ENCODE measurements at places on chromosomes 5 and 9. TPM values are rescaled to one million over a fixed set of nuclear protein-coding genes. Genes with fewer than 3 reads are reported as not detected.

- no peaks in the 10 kb centered on the region for H3K36me3 ChIP-seq
- H3K4me3 ChIP-seq, result no peak overlapping the region
- no peaks in the 10 kb centered on the region for H3K4me1 ChIP-seq
- H3K27me3 ChIP-seq, result no peaks in the 10 kb centered on the region
These were observed 32.1 kb upstream of the RNF130 start for GRCh38 chr5:180103487-180104167.

RFESD gene
- 1.1 TPM for total RNA-seq

ANKRD20A1 gene
- total RNA-seq, result 1.2 TPM

GRCh38 chr5:87411973-87412629, 629 bp downstream of the CCNH start:
- peak overlapping the region; percentile 99 for H3K4me3 ChIP-seq
- DNase-seq, result no peak
- peaks cover 9% of the 10 kb centered on the region for H3K4me1 ChIP-seq
- peak overlapping the region; percentile 97 for H3K27ac ChIP-seq
- no peaks in the 10 kb centered on the region for H3K27me3 ChIP-seq

SPINK7 gene
- not detected for total RNA-seq

- no peak for DNase-seq
- no peak overlapping the region for H3K4me3 ChIP-seq
- H3K27me3 ChIP-seq, result no peaks in the 10 kb centered on the region
- no peak overlapping the region for H3K27ac ChIP-seq
- no peaks in the 10 kb centered on the region for H3K36me3 ChIP-seq
These were observed 78.9 kb upstream of the PAPPA start for GRCh38 chr9:116074658-116075057.

DNA sequence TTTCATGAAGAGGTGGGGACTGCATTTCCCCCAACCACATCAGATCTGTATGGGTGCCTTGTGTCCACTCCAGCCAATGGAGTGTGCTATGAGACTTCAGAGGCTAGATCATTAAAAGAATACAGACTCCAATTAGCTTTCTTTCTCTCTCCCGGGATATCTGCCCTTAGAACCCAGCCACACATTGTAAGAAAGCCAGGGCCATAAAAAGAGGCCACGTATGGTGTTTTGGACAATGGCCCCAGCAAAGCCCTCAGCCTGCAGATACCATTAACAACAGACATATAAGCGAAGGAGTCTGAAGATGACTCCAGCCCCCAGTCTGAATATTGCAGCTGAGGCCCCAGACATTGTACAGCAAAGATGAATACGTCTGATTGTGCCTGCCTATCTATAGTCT, 21.5 kb downstream of the IL6ST start:
- H3K36me3 ChIP-seq, result peaks cover 43% of the 10 kb centered on the region
- no peaks in the 10 kb centered on the region for H3K27me3 ChIP-seq
- DNase-seq, result no peak
- peaks cover 5% of the 10 kb centered on the region for H3K4me1 ChIP-seq

DNA sequence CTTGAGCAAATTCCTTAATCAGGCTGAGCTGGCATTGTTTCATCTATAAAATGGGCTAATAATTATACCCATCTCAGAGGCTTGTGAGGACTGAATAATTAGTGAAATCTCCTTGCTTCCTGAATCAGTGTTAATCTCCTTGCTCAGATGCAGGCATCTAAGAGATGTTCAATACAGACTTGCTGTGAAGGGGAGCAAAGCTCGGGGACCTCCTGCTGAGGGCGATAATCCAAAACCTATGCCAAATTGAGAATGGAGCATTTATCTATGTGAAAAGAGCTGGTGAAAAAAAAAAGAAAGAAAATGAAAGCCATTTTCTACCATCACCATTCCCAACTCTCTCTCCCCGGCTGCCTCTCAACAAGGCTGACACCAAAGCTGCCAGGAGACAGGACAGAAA, 37.3 kb downstream of the ADRA1B start:
- H3K27me3 ChIP-seq, result no peaks in the 10 kb centered on the region
- no peak overlapping the region for H3K4me3 ChIP-seq
- no peak overlapping the region for H3K27ac ChIP-seq
- H3K4me1 ChIP-seq, result no peaks in the 10 kb centered on the region
- DNase-seq, result no peak

- peak overlapping the region; percentile 76 for H3K4me3 ChIP-seq
- peak overlapping the region; percentile 47 for H3K27ac ChIP-seq
- no peak for DNase-seq
- H3K4me1 ChIP-seq, result peaks cover 35% of the 10 kb centered on the region
- H3K27me3 ChIP-seq, result no peaks in the 10 kb centered on the region
- no peaks in the 10 kb centered on the region for H3K36me3 ChIP-seq
These were observed 14.1 kb downstream of the TRIM7 start for GRCh38 chr5:181190711-181191525.

DNA sequence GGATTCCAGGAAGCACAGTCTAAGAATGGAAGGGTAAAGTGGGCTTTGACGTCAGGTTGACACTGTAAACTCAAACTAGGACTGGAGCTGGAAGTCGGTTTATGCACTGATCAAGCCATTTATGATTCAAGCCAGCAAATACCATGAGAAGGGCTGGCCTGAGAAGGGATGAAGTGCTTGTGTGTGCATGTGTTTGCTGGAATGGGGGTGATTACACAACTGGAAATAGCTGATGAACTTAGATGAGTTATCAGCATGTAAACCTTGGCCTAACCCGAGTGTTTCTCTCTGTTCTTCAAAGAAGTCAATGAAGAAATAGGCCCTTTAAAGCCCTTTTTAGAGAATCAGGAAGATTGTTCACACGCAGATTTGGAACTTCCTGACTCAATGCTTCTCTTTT, 287.6 kb downstream of the RFX3 start:
- H3K27ac ChIP-seq, result no peak overlapping the region
- no peak overlapping the region for H3K4me3 ChIP-seq
- no peaks in the 10 kb centered on the region for H3K27me3 ChIP-seq
- no peak for DNase-seq
- H3K4me1 ChIP-seq, result peaks cover 2% of the 10 kb centered on the region
- H3K36me3 ChIP-seq, result no peaks in the 10 kb centered on the region

AJM1 gene
- 2.3 TPM for total RNA-seq

DNA sequence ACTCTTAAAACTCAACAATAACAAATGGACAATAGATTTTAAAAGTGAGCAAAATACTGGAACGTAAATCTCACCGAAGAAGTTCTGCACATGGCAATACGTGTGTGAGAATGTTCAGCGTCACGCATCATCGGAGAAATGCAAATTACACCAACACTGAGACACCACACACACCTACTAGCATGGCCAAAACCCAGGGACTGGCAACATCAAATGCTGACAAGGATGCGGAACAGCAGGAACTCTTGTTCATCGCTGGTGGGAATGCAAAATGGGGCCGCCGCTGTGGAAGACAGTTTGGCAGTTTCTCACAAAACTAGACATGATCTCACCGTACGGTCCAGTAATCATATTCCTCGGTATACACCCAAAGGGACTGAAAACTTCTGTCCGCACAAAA, 21.6 kb upstream of the CLPTM1L start:
- no peaks in the 10 kb centered on the region for H3K27me3 ChIP-seq
- no peak for DNase-seq
- H3K4me1 ChIP-seq, result no peaks in the 10 kb centered on the region
- H3K27ac ChIP-seq, result no peak overlapping the region

DNA sequence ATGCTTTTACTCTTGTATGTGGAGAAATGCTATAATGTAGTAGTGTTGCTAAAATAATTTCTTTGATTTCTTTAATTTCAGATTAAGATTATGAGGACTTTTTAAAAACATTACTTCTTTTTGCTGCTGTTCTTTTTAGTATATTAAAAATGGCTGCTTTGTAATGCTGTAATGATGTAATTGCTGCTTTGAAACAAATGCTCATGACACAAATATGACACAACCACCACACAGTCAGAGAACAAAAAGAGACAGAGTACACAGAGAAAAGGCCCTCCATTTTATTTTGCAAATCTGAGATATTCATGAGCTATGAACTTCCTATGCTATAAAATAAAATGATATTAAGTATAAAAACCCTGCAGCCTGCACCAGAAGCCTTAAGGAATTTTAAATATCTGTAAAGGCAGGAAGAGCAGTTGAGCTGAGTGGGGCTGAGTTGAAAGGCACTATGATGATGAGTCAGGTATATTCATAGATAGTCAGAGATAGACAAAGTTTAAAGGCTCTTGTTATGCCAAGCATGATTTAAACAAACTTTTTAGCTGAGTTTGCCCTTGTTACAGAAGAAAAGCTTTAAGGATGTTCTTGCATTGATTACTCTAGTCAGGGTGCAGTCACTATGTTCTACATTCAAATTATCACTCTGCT, 5.1 kb upstream of the POU5F2 start:
- no peak for DNase-seq
- no peak overlapping the region for H3K4me3 ChIP-seq
- H3K36me3 ChIP-seq, result no peaks in the 10 kb centered on the region
- H3K27me3 ChIP-seq, result no peaks in the 10 kb centered on the region

DNA sequence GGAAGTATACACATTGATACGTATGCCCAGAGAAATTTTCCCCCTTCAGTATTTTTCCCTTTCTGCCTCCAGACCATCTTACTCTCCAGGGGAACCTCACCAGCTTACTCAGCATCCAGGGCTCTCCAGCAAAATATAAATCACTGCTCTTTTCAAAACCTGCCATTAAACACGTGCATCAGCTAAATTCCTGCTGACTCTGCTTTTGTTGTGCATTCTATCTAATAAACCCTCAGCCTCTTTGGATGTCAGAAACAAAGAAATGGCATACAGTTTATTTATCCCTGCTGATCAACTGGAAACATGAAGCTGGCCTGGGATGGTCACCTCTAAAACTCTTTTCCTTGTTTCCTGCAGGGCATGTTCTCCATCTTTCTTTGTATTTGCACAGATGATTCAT, 126.8 kb downstream of the TRPM3 start:
- no peaks in the 10 kb centered on the region for H3K36me3 ChIP-seq
- H3K4me1 ChIP-seq, result no peaks in the 10 kb centered on the region
- H3K4me3 ChIP-seq, result no peak overlapping the region
- H3K27me3 ChIP-seq, result no peaks in the 10 kb centered on the region
- no peak for DNase-seq

- peaks cover 29% of the 10 kb centered on the region for H3K4me1 ChIP-seq
- DNase-seq, result no peak
- H3K36me3 ChIP-seq, result peaks cover 5% of the 10 kb centered on the region
- H3K4me3 ChIP-seq, result no peak overlapping the region
- peak overlapping the region; percentile 0 for H3K27ac ChIP-seq
These were observed 8.5 kb downstream of the KLF9 start for GRCh38 chr9:70405808-70406433.

GRCh38 chr5:113520429-113520828, 6.9 kb downstream of the YTHDC2 start:
- H3K36me3 ChIP-seq, result no peaks in the 10 kb centered on the region
- no peak overlapping the region for H3K27ac ChIP-seq
- no peaks in the 10 kb centered on the region for H3K27me3 ChIP-seq
- no peak for DNase-seq

IFNA6 gene
- not detected for total RNA-seq

PPP6C gene
- 10.1 TPM for total RNA-seq

DNA sequence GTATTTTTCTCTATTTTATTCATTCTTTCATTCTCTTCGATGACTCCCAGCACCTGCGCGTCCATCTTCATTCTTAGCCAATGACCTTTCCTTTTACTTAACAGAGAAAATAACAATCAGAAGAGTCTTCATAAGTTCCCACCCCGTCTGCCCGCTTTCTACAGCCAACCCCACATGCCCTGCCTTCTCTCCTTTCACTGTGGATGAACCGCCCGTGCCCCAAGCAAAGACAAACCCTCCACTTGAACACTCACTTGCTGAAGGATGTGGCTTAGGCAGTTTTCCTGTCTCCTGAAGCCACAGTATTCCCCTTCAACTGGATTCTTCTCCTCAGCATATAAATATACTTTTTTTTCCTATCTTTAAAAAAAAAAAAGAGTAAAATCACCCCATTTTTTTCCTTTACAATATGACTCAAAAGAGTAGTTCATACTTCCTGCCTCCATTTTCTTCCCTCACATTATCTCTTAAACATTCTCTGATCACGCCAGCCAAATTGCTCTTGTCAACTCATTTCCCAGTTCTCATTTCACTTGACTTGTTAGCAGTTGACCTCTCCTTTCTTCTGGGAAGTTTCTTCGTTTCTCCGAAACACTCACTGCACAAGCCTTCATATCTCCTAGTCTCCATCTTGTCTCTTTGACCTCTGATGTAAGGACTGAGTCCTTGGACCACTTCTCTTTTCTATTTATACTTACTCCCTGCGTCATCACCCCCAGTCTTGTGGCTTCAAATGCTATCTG, 11.1 kb downstream of the NIPSNAP3B start:
- H3K27ac ChIP-seq, result no peak overlapping the region
- H3K36me3 ChIP-seq, result peaks cover under 1% of the 10 kb centered on the region

DNA sequence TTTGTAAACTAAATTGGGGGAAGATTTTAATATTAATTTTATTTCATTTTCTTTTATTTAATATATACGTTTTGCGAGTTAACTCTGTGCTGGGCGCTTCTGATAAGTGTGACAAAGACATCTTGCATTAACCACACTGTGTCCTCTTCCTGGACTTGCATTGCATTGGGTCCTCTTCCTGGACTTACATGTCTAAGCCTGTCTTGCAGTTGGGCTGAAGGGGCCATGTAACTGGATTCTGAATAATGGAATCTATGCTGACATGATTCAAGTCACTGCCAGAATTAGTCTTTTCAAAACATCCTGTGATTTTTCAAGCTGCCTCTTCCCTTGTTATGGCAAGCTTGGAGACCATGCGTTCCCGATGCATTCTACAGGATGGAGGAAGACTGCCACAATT, 122.6 kb downstream of the TRIM32 start:
- no peak for DNase-seq
- peaks cover 8% of the 10 kb centered on the region for H3K27me3 ChIP-seq
- H3K4me3 ChIP-seq, result no peak overlapping the region
- no peaks in the 10 kb centered on the region for H3K4me1 ChIP-seq
- H3K27ac ChIP-seq, result no peak overlapping the region
- H3K36me3 ChIP-seq, result no peaks in the 10 kb centered on the region

PCDHB8 gene
- 0.14 TPM for total RNA-seq

GRCh38 chr9:115204904-115205453, 87.0 kb upstream of the TNC start:
- DNase-seq, result no peak
- H3K4me1 ChIP-seq, result peaks cover 5% of the 10 kb centered on the region
- no peaks in the 10 kb centered on the region for H3K36me3 ChIP-seq
- H3K27ac ChIP-seq, result no peak overlapping the region
- no peak overlapping the region for H3K4me3 ChIP-seq
- no peaks in the 10 kb centered on the region for H3K27me3 ChIP-seq

HK3 gene
- total RNA-seq, result 25.5 TPM

CYLC2 gene
- total RNA-seq, result not detected

GABRA6 gene
- not detected for total RNA-seq

GRCh38 chr5:62182802-62183201, 123.2 kb upstream of the KIF2A start:
- H3K27me3 ChIP-seq, result no peaks in the 10 kb centered on the region
- no peak overlapping the region for H3K4me3 ChIP-seq
- no peak overlapping the region for H3K27ac ChIP-seq
- H3K4me1 ChIP-seq, result no peaks in the 10 kb centered on the region
- H3K36me3 ChIP-seq, result no peaks in the 10 kb centered on the region
- no peak for DNase-seq

PCDHGA12 gene
- 1.9 TPM for total RNA-seq

DNA sequence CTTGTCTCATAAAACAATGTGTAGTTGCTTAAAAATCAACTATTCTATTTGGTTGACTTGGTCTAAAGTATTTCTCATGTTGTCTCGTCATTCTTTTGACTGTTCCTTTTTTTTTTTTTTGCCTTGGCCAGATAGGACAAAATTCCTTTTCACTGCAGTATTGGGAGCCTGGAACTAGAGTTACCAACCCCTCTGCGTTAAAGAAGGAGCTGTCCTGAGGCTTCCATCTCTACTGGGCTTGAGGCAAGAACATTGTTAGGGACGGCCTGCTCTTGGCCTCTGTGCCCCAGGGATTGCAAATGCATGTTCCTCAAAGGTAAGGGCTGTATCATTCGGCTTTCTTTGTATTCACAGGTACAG, 1.4 kb upstream of the NPR2 start:
- H3K36me3 ChIP-seq, result no peaks in the 10 kb centered on the region
- peaks cover 7% of the 10 kb centered on the region for H3K4me1 ChIP-seq
- no peaks in the 10 kb centered on the region for H3K27me3 ChIP-seq
- H3K27ac ChIP-seq, result no peak overlapping the region
- no peak overlapping the region for H3K4me3 ChIP-seq
